Kasumi-1 (cell line): ENCODE measurements at places on chromosomes 2 and 18.

GRCh38 chr2:216695401-216695821, at the start of gene IGFBP5:
TSS of gene IGFBP5 (minus strand) at chr2:216695549. CDS start at chr2:216694775, 774 bp downstream.
- peak; percentile 1 for DNase-seq

- DNase-seq, result no peak
Observed at GRCh38 chr2:44212302-44212701, 43.6 kb downstream of the PPM1B start.

- DNase-seq, result no peak
Observed at GRCh38 chr18:13649397-13650390, 76.7 kb downstream of the FAM210A start.

GRCh38 chr2:5479265-5479928, 212.8 kb upstream of the SOX11 start:
- no peak for DNase-seq

- DNase-seq, result no peak
Observed at GRCh38 chr2:84938194-84938879, 32.6 kb upstream of the KCMF1 start.

DNA sequence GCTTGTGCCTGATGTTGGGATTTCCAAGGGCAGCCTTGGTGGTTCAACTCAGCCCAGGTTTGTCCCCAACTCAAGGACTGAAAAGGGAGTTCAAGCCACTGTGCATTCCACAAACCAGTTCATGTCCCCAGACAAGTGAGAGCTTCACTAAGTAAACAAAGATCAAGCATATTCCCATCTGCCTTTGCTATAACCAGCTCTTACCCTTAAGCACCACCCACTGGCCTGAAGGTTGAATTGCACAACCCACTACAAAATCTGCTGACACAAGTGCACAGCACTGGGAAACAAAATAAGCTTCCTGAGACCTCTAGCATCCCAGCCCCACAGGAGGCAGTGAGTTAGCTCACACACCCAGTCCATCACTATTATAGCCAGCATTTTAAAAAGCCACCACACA, 516.7 kb downstream of the NR4A2 start:
- DNase-seq, result peak; percentile 55

- DNase-seq, result no peak
Observed at GRCh38 chr2:236659758-236660150, 90.1 kb downstream of the ACKR3 start.

DNA sequence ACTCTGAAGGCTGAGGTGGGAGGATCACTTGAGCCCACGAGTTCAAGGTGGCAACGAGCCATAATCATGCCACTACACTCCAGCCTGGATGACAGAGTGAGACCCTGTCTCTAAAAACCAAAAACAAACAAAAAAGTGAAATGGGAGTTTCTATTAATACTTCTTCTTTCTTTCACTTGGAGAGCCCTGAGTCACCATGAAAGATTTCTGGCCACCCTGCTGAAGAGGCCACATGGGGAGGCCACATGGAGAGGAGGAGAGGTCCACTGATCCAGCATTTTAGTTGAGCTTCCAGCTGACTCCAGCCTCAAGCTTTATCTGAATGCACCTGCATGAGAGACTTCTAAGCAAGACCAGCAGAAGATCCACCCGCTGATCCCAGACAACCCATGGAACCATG, 74.2 kb upstream of the LAPTM4A start:
- DNase-seq, result no peak

DNA sequence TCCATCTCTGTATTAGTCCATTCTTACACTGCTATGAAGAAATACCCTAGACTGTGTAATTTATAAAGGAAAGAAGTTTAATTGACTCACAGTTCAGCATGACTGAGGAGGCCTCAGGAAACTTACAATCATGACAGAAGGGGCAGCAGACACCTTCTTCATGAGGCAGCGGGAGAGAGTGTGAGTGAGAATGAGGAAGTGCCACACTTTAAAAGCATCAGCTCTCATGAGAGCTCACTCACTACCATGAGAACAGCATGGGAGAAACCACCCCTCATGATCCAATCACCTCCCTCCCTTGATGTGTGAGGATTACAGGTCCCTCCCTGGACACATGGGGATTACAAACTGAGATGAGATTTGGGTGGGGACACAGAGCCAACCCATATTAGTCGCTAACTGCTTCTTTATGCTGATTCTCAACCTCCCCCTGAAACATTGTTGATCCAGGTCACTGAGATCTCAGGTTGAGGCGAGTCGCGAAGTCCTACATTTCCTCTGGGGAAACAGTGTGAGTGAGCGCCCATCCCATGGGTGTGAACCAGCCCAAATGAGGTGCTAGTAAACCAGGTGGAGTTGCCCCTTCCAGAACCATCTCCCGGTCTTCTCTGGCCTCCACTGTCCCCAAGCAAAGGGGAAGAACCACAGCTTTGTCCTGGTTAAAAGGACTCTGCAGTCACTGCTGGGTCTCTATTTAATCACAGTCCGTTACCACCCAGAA, 123.8 kb downstream of the CAPN13 start:
- peak; percentile 53 for DNase-seq

DNA sequence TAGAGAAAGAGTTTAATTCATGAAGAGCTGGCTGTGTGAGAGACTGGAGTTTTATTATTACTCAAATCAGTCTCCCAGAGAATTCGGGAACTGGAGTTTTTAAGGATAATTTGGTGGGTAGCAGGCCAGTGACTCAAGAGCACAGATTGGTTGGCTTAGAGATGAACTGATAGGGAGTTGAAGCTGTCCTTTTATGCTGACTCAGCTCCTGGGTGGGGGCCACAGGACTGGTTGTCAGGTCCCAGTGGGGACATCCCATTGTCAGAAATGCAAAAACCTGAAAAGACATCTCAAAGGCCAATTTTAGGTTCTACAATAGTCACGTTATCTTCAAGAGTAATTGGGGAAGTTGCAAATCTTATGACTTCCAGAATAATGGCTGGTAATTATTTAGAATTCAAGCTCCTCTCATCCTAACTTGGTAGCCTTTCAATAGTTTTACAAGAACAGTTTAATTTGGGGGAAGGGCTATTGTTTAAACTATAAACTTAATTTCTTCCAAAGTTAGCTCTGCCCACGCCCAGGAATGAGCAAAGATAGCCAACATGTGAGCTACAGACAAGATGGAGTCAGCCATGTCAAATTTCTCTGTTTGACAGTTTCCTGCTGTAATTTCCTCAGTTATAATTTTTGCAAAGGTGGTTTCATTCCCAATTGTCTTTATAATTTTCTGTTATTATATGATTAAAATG, 149.4 kb upstream of the SLC39A10 start:
- no peak for DNase-seq

DNA sequence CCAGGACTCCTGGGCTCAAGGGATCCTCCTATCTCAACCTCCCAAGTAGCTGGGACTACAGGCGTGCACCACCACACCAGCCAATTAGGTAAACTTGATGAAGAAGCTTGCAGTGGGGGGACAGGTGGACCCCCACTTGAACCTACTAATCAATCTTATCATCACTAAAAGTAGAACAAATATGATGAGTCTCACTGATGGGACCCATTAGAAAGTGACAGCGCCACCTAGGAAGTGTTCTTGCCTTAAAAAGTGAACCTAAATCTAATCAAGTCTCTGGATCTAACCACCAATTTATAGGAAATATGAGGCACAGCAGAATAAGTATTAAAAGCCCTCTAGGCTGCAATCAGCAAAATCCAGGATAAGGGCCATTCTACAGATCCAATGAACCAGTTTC, 79.2 kb downstream of the BIN1 start:
- peak; percentile 16 for DNase-seq

DNA sequence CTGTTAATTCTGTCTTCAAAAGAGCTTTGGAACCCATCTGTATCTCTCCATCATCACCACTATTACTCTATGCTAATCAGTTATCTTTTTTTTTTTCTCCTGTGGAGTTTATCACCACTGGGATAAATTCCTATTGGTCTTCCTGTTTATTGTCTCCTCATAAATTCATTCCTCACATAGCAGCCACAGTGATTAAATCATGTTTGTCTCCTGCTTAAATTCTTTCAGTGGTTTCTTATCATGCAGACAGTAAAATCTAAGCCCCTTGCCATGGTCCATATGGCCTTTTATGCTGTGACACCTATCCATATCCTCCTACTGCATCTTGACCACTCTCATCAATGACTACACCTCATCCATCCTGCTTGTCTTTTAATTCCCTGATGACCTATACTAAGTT, 239.8 kb upstream of the ZEB2 start:
- no peak for DNase-seq

GRCh38 chr2:237122214-237122666, 36.6 kb downstream of the COPS8 start:
- peak; percentile 40 for DNase-seq

DNA sequence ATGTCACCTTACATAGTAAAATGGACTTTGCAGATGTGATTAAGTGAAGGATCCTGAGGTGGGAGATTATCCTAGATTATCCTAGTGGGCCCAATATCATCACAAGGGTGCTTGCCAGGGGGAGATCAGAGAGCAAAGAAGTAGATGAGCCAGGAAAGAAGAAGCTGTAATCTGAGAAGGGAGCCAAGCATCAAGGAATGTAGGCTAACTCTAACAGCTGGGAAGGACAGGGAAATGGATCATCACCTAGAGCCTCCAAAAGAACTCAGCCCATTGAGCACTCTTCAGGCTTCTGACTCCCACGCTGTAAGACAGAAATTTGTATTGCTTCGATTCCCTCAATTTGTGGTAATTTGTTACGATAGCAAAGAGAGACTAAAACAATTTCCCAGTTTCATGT, 309.9 kb downstream of the LRP1B start:
- DNase-seq, result no peak

GRCh38 chr2:83470928-83471327, 988.2 kb downstream of the SUCLG1 start:
- DNase-seq, result no peak

DNA sequence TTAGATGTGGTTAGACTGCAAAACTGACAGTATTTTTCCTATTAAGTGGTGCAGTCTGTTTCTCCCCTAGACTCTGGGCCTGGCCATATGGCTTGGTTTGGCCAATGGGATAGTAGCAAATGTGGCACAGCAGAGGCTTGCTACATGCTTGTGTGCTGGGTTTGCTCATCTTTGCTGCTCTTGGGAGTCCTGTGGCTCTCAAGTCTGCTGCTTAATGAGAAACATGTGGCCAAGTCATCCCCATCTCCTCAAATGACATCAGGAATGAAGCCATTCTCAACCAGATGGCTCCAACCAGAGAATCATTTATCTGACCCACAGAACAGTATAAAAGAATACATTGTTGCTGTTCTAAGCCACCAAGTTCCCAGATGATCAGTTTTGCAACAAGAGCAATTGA, 57.1 kb upstream of the PAX3 start:
- DNase-seq, result no peak

- no peak for DNase-seq
Observed at GRCh38 chr2:209501579-209501978, 77.7 kb downstream of the MAP2 start.

GRCh38 chr2:96113367-96113677, 3.0 kb downstream of the ADRA2B start:
- no peak for DNase-seq

- DNase-seq, result no peak
Observed at GRCh38 chr2:30139131-30139870, 7.5 kb upstream of the YPEL5 start.

DNA sequence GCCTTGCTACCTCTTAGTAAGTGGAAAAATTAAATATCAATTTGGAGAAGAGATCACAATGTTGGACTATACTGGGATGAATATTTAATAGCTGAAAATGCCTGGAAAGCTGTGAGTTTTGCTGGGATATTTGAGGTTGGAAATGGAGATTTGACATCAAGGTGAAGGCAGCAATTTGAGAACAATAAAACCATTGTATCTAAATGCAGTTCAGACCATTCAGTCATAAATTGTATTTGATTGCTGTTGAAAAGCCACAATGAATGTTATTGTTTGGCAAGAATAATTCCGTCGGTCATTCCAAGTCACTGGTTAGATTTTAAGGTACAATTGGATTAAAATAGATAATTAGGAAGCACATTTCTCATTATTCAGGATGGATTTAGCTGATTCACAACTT, 325.6 kb downstream of the HRH4 start:
- no peak for DNase-seq

DNA sequence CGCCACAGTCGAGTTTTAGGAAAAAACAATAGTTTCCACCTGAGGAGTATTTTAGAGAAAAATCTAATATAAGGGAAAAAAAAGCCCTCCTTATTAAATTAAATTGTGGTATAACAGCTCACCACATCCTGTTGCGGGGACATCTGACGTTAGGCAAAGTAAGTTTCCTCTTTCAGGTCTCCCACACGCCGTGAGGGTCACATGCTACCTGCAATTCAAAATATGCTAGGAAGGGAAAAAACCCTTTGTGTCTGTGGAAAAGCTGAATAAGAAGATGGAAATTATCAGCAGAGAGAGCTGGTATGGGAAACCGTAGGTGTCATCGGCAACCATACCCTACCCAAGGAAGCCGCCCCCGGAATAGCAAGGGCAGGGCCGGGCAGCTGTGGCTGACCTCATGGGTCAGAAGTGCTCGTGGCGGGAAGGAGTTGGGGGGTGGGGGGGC, 128.0 kb downstream of the NFATC1 start:
- DNase-seq, result peak; percentile 42

- DNase-seq, result no peak
Observed at GRCh38 chr2:119431976-119432850, 559 bp downstream of the TMEM37 start.

- no peak for DNase-seq
Observed at GRCh38 chr2:234635284-234635683, 138.4 kb upstream of the ARL4C start.

GRCh38 chr2:240480834-240481623, 45.6 kb downstream of the GPC1 start:
- no peak for DNase-seq

DNA sequence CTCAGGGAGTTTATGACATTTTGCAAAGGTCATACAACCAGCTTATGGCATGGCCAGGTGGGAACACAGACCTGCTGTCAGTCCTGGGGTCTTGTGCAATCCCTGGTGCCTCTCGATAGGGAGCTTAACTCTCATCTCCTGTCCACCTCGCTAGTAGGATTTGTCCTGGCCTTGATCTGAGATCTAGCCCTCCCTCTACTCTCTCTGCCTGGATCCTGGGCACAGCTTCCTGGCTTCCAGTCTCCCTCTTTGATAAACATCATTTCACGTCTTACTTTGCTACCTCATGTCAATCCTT, 13.8 kb downstream of the GALR1 start:
- no peak for DNase-seq

DNA sequence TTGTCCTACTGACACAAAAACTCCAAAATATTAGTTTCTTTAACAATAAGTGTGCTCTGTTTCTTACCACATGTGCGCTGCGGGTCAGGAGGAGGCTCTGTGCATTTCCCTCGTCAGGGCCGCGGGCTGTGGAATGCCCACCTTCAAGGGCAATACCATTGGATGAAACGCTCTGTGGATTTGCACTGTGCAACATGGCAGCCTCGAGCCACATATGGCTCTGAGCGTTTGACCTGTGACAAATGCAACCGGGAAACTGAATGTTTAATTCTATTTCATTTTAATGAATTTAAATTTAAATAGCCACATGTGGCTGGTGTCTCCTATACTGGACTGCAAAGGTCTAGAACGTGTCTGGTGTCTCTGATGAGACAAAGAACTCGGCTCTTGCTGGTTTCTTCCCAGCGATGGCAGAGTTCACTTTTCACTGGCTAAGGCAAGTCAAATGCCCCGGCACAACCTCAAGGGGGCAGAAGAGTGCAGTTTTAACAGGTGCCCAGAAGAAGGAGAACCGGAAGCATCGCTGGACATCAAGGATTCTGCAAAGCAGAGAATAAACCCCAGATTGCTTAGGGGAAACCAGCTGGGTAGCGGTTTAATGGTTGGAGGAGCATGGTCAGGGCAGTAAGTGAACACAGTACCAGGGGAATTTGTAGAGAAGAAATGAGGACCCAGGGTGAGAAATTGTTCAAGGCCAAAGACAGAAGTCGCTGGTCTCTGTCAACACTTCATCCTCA, 37.0 kb upstream of the TMEM18 start:
- peak; percentile 24 for DNase-seq
